H1 (cell line): ENCODE measurements at places on chromosomes 3 and 15. TPM values are rescaled to one million over a fixed set of nuclear protein-coding genes. Genes with fewer than 3 reads are reported as not detected.

Gene SCG3
- total RNA-seq, result 42.4 and 45.9 TPM in 2 replicates

GRCh38 chr15:65663521-65663920 lies 41.8 kb downstream of the SLC24A1 start:
- H3K27ac ChIP-seq, result no peak overlapping the region
- H3K4me3 ChIP-seq, result no peak overlapping the region
- H3K4me1 ChIP-seq, result no peaks in the 10 kb centered on the region

DNA sequence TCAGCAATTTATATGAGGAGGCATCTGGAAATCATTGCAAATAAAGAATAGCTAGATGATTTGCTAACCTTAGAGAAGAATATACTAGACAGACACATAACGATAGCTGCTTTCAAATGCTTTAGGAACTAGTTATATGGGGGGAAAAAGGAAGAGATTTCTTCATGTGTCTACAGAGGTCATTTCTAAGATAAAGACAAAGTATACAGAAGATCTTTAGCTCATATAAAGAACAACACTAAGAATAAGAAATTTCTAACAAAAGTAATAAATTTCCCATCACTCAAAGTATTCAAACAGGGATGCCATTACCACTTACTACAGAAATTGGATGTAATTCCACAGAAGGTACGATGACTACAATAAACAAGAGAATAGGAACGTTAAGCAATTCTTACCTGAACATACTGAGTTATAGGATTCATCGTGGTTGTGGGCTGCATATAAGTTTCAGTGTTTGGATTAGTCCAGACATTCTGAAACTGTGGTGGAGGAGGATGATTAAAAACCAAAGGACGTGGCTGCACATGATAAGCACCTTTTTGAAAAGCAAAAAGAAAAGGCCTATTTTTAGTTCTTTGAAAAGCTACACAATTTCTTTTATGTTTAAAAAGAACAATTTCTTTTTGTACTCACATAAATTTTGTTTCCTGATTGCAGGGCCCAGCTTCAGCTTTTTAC lies 8.7 kb downstream of the DAZL start:
- H3K4me1 ChIP-seq, result no peaks in the 10 kb centered on the region
- no peak overlapping the region for H3K27ac ChIP-seq
- no peaks in the 10 kb centered on the region for H3K27me3 ChIP-seq
- H3K4me3 ChIP-seq, result no peak overlapping the region
- DNase-seq, result no peak

DNA sequence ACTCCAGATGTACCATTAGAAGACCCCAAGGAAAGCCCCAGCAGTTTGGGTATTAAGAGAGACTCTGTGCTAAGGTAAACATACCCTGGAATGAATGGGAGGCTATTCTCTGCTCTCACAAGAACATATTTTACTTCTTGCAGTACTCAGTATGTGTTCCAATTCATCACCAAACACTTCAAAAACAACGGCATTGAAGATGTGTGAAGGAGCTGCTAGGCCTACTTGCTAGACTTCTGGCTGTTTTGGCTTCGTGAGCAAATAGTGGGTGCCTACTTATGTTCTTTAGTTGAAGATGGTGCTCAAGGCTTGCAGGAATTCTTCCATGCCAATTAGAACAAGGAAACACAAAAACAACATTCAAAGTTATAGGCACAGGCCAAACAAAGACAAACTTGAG lies 514.5 kb downstream of the ROBO1 start:
- no peaks in the 10 kb centered on the region for H3K36me3 ChIP-seq
- no peak overlapping the region for H3K4me3 ChIP-seq
- DNase-seq, result no peak
- no peaks in the 10 kb centered on the region for H3K27me3 ChIP-seq

DNA sequence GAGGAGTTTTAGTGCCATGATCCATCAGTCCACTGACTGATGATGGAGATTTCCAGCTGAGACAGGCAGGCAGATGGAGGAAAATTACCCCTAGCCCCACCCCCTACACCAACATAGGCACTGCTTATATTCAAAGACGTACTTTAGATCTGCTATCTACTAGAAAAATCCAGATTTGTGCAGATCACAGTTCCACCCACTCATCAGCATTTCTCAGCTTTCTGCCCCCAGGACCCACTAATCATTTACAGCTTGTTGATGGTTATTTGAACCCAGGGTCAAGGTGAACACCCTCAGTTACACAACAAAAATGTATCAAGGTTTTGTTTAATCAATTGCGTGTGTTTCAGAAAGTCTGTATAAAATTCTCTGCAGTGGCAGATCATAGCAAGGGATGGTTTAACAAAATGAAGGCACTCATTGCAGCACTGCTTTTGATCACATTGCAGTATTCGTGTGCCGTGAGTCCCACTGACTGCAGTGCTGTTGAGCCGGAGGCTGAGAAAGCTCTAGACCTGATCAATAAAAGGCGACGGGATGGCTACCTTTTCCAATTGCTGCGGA lies at the start of gene HRG:
Gene HRG (plus strand): TSS at position 390 of the 564 bp plus-strand sequence. CDS start 18 bp downstream, at position 408.
- H3K4me3 ChIP-seq, result no peak within 1 kb of the TSS
- peaks cover 18% of the 10 kb centered on the region for H3K4me1 ChIP-seq
- no peaks in the 10 kb centered on the region for H3K27me3 ChIP-seq
